ENCODE measurements at places on chromosomes 13 and 19.

- peak; percentile 18 for DNase-seq
These were observed at the start of gene ADAMTS10 for GRCh38 chr19:8610041-8610935. Gene ADAMTS10 (minus strand): TSS chr19:8610715. CDS start chr19:8605710, 5,005 bp downstream.

DNA sequence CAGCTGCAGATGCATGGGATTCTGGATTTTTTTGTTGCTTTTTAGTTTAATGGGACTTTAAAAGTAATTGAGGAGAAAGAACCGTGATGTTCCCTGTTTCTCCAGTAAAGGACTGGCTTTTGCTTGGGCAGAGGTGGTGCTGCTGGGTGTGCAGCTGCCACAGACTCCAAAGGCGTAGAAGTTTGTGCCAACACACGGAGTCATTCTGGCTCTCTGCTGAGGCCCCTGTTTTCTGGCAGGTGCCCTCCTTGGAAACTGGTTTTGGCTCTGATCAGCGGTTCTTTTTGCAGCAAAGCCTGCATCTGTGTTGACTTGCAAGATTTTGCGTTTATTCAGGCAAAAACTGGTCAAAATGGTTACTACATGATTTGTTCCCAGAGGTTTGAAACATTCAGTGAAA is 16.0 kb upstream of the QTRT1 start:
- no peak for DNase-seq

GRCh38 chr13:59121507-59121906 is 1042.2 kb downstream of the DIAPH3 start:
- no peak for DNase-seq

DNA sequence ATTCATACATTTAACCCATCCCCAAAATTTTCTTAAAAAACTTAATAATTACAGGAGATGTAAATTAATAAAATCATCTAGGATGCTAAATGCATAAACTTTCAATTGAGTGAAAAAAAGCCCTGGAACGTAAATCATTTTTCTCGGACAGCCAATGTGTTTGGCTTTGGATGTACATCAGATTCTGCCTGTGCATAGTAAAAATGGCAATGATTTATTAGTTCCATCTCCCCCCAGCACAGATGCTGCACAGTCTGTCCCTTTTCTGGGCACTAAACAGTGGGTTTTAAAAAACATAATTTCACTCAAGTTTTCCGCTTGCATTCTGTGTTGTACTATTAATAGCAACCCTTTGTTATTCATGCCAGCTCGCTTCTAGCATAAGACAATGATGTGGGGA is 147.7 kb downstream of the TM9SF2 start:
- no peak for DNase-seq

GRCh38 chr13:48492470-48493065 is 40.3 kb downstream of the RCBTB2 start:
- DNase-seq: peak; percentile 76

DNA sequence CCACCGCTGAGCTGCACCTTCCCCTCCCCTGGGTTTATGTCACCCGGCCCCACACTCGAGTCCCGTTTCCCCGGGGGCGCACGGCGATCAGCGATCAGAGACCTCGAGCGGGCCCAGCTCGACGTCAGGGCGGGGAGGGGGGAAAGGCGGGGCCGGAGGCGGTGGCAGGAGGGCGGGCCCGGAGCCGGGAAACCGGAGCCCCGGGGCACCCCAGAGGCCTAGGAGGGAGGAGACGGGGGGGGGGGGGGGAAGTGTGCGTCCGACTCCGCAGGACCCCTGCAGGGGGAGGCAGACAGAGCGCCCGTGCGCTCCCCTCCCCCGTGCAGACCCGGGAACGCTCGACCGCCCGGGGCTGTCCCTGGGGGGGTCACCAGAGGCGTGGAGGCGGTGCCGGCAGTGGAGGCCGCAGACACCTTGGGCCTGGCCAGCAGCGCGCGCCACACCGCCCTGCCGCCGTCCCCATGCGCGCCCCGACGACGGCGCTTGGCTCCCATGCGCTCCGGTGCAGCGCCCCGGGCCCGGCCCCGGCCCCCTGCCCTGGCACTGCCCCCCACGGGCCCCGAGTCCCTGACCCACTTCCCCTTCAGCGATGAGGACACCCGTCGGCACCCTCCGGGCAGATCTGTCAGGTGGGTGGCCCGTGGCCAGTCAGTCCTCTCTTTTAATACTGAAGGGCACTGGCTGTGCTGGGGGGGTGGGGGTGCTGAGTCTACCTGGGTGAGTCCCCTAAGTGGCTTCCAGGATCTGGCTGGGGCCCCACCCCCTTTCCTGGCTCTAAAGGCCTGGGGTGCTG is 11.8 kb downstream of the PDE4A start:
- peak; percentile 56 for DNase-seq

DNA sequence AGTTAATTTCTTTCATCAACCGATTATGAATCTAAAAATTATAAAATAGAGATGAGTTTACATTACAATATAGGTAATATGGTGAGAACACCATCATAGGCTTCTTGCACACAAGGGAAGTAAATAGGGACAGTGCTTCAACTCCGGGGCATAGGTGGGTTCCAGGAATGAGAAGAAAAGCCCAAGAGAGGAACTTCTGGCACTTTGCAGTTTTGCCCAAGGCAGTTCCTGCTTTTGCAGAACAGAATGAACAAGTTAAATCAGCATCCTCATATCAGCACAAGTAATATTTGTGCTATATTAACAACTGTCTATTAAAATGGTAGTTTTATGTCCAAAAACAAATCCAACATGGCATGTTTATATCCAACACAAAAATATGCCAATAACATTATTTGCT is 60.1 kb downstream of the DACH1 start:
- DNase-seq: no peak

- DNase-seq: no peak
These were observed 599 bp upstream of the F10 start for GRCh38 chr13:113121928-113122471.

- DNase-seq: no peak
These were observed 704 bp downstream of the CHST8 start for GRCh38 chr19:33622505-33622808.

- no peak for DNase-seq
These were observed 25.8 kb upstream of the CEACAM1 start for GRCh38 chr19:42554046-42554575.

DNA sequence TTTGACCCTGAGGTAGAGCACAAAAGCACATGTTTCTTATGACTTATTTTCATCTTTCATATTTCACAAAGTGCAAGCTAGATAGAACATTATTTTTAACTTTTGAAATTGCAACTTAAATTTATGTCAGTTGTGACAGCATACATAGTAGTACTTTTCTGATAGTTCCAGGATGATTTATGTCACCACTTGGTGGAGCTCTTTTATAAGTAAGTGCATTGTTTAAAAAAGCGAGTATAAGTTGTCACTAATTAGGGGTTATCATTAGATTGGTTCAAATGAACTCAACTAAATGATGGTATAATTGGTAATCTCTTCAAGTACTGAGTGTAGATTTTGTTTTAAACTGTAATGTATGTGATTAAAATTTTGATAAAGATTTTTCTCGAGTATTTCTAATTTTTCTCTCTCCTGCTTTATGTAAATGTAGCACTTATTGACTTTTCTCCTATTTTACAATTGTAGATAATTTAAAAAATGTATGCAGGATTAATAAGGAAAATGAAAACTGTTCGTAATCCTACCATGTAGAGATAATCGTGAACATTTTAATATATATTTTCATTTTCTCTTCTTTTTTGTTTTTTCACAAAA is 31.1 kb downstream of the RB1 start:
- DNase-seq: no peak

GRCh38 chr19:34994286-34994642 is 5.9 kb upstream of the GRAMD1A start:
- DNase-seq: no peak

- no peak for DNase-seq
These were observed 101.8 kb upstream of the MBNL2 start for GRCh38 chr13:97120346-97120745.

- no peak for DNase-seq
These were observed 3.1 kb downstream of the ZNF563 start for GRCh38 chr19:12330340-12330739.

DNA sequence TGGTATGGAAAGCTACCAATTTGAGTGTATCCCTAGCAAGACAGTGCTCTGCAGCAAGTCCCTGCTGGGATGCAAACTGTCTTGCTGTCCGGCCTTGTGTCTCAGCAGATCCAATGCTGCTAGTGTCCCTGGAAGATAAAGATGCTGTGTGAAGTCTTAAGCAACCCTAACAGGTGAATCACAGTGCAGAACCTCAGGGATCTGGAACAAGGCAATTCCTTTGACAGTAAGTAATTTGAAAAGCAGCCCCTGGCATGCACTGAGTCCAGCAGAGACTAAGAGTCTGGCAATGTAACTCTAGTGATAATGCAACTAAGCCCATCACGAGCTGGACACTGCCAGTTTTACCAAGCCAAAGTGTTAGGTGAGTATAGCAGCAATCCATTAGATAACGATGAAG is 1.7 kb upstream of the UCHL3 start:
- no peak for DNase-seq

DNA sequence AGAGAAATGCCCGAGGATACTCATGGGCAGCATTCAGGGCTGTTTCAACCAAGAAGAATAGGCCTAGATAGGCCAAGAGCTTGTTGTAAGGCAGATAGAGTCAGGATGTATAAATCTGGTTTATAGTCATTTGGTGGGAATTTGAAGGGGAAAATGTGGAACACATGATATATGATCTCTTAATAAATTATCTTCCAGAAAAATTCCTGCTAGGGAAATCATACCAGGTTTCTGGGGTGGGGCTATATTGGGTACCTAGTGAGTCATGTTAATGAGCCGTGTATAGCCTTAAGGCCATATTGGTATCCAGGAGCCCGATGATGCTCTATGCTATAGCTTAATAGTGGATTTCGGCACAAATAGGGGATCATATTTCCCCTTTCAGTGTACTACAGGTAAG is 51.5 kb upstream of the HTR2A start:
- no peak for DNase-seq

DNA sequence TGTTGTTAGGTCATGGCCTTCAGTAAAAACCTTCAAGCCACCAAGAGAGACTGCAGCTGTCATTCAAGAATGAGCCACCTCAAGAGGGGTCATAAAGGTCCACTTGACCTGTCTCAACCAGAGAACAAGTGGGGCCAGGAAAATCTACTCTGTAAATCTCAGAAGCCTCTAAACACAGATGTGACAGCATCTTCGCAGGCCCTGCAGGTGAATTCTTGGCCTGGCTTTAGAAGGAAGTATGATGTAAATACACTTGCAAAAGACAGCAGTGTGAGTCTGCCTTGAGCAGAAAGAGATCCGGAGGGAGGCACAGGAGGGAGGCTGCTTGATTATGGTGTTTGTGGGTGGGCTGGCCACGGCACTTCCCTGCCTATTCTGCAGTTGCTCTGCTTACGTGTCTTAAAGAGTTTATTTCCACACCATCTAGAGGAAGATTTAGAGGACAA is 1082.9 kb downstream of the UQCRFS1 start:
- no peak for DNase-seq

DNA sequence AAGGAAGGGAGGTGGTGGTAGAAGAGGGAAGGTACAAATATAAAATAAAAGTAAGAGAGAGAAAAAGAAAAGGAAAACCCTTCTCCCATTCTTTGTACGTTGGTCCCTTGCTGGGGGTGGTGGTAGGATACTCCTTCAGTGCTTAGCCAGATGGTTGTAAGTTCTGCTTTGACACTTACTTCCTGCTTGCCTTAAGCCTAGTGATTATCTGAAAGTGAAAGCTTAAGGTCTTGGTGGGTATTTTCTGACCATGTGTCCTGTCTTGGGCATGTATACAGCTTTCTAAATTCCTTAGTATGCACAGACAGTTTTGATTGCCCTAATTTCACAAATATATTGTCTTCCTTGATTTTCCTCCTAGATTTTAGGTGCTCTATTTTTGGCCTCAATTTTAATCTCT is 314.8 kb downstream of the PCDH17 start:
- no peak for DNase-seq

DNA sequence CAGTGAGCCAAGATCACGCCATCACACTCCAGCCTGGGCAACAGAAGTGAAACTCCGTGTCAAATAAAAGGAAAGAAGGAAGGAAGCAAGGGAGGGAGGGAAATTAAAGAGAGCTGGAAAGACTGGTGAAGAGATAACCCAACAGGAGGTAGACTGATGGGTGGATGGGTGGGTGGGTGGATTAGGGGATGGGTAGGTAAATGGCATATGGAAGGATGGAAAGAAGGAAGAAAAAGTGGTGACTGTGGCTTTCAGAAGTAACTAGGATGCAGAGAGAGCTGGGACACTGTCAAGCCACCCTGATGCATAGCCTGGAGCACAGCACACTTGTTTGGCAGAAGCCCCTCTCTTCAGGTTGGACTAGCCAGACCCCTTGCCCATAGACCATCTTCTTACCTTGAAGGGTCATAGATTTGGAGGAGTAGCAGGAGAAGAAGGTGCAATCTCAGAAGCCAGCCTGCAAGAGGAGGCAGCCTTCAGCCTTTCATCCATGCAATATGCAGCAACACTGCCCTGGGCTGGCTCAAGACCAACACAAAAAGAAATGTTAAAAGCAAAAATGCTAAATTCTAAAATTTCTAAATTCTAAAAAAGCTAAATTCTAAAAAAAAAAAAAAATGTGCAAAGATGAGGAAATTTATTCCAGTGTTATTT is 5.1 kb downstream of the IQCN start:
- DNase-seq: no peak

DNA sequence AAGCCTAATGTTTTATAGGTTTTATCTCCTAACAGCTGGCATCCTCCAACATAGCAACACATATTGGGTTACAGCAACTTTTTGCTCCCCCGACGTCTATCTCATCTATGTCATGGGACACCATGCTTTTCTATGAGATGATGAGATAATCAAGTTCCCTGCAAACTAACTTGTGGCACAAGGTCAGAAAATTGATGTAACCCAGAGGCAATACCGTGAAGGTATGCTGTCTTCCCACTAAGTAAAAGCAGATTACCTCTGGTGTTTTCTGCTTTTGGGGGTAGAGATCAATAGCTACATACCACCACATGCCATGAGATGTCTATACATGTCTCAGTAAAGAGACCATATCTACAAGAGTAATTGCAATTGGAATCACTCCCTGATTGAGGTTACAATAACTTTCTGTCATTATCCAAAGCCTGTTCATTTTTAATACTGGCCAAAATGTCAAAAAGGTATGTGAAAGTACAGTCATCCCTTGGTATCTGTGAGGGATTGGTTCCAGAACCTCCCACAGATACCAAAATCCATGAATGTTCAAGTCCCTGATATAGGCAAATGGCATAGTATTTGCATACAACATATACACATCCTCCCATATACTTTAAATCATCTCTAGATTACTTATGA is 131.3 kb downstream of the CYSLTR2 start:
- DNase-seq: no peak

GRCh38 chr13:41639955-41640780 is 182.8 kb downstream of the RGCC start:
- DNase-seq: no peak

DNA sequence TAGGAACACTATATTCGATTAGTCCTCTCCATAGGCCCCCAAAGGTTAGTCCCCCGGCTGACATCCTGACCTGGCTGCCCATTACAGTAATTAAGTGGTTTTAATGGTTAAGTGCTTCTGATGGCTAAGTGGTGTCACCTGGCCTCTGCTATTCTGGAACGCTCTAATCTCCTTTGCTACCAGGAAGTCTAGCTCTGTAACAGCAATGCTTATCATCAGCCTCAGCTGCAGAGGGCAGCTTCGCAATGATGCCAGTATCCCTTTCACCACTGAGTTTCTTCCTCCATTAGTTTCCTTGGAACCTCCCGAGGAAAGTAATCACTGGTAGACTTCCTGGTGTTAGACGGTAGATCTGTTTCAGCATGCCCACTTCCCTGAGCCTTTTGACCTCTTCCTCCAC is 8.6 kb upstream of the RNF6 start:
- DNase-seq: no peak
